AG10803 (cell line): ENCODE measurements at places on chromosomes 7 and 10.
A peak's percentile ranks its signal among the peaks of the same experiment; 100 is the strongest.

GRCh38 chr7:184294-185264 lies 7.8 kb upstream of the FAM20C start:
- peak; percentile 66 for DNase-seq

DNA sequence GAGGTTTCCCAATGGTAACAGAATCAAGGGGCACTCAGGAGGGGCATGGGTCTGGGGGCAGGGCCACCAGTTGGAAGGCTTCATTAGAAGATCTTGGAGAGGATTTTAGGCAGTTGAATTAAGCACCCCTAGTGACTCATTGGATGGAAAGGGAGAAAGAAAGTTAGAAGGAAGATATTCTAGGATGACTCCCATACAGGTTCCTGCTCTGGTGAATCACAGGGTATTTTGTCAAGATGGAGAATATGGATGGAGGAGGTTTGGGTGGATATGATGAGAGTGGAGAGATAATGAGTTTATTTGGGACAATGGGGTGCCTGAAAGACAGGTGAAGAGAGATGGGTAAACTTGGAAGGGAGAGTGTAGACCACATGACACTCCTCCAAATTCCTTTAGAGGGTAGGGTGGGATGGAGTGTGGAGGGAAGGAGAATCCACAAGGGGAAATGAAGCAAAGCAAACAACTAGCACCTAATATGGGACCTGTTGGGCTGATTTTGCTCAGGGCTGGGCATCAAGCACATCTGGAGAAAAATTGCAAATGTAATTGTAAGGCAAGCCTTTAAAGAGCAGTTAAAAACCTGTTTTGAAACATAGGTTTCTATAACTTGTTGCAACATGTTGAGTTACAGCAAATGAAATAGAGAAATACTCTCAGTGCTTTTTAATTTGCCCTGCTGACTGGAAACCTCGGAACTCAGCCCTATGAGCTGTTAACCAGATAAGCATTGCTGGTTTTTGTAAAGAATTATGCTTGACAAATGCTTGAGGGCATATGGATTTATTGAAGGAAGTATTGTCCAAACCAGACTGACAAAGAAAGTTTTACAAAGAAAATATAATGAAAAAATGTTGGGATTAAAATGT lies 2.9 kb upstream of the ENTPD7 start:
- no peak for DNase-seq

- no peak for DNase-seq
These were observed 39.6 kb upstream of the CABCOCO1 start for GRCh38 chr10:61623161-61623560.

- no peak for DNase-seq
These were observed 161.7 kb downstream of the FANK1 start for GRCh38 chr10:126058104-126058503.

DNA sequence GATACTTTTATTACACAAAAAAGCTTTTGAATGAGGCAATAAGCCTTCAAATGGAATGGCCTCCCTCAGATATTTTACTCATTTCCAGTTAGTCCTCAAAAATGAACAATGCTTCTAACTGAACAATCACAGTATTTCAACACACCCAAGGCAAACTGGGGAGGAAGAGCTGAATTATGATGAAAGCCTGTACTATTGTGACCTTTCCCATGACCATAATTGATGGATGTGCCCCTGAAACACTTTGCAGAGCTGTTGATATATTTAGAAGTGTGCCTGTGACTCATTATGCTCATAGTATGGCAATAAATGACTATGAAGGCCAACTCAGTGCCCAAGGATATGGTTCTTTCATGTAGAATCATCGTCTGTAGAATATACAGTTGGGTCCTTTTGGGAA lies 248.1 kb downstream of the AHR start:
- DNase-seq = peak; percentile 94

GRCh38 chr10:63409465-63410027 lies 56.2 kb downstream of the JMJD1C start:
- peak; percentile 58 for DNase-seq

DNA sequence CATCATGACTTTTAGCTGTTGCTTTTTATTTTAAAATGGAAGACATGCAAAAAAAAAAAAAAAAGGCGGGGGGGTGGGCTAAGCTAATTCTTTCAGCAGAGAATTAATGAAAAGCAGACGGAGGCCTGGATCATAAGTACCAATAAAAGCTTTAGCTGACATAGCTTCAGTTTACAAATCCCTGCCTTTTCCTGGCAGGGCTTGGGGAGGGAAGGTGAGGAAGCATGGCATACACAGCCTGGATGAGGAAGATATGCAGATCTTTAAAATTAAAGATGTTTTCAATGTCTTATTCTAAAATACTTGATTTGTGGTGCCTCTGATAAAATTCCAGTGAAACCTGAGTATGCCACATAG lies 57.0 kb downstream of the ICA1 start:
- DNase-seq = peak; percentile 3

- DNase-seq = no peak
These were observed at the start of gene SHOC2 for GRCh38 chr10:110919349-110919931. Gene SHOC2 (plus strand): TSS chr10:110919604. CDS start chr10:110964359, 44,755 bp downstream.

DNA sequence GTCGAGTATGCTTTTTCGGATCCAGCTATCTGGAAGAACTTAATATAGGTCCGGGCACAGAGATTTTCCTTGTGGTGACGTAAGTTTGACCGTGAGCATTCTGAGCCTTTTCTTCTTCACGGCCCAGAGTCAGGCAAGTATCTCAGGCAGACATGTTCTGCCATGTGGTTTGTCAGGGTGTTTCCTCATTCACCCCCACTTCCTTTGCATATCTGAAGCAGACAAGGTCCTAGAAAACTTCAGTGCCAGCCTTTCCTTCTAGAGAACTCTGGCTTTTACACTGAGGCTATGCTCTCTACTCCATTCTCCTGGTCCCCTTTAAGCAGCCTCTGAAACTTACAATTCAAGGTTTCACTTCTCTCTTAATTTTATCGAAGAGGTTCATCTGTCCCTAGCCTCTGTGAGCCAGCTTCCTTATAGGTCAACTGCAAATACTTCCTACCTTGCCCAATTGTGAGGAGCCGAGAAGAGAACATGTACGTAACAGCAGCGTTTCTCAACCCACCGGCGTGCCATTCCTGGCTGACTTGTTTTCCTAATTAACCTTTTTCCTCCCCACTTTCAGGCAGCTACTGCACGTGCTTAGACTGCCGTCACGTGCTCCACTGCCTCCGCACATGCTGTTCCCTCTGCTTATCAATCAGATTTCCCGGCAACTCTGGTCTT lies 47.3 kb downstream of the CDCA7L start:
- no peak for DNase-seq

GRCh38 chr7:23207021-23207420 lies 25.2 kb downstream of the NUP42 start:
- DNase-seq = no peak

DNA sequence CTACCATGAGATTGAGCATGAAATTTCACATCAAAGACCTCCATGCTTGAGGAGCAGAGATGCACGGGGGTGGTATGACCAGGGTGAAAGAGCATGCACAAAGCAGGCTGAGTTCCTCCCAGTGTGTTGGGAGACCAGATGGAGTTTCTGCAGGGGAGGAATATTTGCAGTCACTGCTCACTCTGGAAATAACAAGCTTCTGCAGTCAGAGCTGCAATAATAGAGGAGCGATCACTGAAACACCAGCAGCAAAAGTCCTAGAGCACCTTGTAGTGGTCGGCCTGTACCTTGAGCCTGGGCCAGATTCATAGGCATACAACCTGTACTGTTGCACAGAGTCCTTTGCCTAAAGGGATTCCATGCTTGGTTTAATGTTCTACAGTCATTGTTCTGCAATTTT lies 184.5 kb upstream of the SP8 start:
- no peak for DNase-seq

DNA sequence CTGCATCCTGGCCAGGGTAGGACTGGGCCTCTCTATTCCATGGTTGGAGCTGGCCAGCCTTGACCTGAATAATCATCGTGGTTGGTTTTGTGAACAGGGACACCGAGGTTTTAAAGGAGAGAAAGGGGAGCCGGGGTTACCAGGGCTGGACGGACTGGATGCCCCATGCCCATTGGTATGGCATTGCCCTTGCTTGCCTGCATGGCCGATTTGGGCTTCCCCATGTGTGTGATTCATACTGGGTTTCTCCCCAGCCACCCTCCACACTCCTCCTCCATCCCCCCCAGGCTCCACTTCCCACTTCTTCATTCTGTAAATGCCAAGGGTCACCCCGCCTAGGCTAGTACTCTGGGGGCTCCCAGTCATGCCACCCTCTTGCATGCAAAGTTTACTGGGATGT lies 98.8 kb upstream of the MACROH2A2 start:
- DNase-seq = no peak

DNA sequence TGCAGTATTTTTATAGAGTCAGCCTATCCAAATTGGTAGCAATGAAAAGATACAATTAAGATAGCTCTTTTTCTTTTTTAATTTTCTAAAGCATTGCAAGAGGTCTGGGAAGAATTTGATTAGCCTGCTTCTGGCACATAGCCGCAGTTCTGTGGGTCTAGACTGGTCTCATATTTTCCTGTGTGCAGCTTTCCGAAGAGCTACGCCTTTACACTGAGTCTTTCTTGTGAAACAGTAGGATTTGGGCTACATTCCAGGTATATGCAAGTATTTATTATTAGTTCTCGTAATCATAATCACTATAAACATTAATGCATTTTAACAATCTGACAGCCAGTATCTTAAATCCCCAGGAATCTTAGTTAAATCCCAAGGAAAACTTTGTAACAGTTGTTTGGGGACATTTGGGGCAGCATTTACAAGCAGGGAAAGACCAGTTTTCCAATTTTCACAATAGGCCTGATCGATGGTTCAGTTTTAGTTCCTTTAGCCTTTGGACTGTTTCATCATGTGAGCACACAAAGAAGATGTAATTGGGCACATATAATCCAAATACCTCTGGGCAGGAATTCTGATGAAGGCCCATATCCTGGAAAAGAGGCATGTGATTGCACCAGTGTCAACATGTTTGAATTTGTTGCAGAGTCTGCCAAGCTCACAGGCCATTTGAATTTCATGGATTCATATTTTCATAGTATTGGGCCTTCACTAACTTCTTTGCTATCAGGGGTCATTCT lies 287.3 kb downstream of the INHBA start:
- DNase-seq = no peak

DNA sequence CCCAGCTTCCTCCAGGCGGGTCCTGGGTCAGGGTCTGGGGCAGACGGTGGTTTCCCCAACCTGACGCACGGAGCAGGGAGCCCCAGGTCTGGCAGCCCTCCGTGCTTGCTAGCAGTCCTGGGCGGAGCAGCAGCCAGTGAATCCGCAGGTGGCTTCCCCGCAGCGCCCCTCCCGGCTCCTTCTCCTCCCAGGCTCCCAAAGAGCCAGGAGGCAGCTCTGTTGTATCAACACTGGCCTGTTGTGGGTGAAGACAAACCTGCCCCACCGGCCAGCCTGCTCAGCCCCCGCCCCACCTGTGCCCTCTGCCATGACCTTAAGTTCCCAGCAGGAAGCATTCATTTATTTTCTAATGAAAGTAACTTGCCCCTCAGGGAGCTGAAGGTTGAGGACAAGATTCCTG lies 24.0 kb upstream of the TMEM213 start:
- DNase-seq = no peak

- DNase-seq = no peak
These were observed 7.5 kb downstream of the SAR1A start for GRCh38 chr10:70162892-70163201.

GRCh38 chr7:148580446-148580845 lies 10.1 kb upstream of the C7orf33 start:
- no peak for DNase-seq

DNA sequence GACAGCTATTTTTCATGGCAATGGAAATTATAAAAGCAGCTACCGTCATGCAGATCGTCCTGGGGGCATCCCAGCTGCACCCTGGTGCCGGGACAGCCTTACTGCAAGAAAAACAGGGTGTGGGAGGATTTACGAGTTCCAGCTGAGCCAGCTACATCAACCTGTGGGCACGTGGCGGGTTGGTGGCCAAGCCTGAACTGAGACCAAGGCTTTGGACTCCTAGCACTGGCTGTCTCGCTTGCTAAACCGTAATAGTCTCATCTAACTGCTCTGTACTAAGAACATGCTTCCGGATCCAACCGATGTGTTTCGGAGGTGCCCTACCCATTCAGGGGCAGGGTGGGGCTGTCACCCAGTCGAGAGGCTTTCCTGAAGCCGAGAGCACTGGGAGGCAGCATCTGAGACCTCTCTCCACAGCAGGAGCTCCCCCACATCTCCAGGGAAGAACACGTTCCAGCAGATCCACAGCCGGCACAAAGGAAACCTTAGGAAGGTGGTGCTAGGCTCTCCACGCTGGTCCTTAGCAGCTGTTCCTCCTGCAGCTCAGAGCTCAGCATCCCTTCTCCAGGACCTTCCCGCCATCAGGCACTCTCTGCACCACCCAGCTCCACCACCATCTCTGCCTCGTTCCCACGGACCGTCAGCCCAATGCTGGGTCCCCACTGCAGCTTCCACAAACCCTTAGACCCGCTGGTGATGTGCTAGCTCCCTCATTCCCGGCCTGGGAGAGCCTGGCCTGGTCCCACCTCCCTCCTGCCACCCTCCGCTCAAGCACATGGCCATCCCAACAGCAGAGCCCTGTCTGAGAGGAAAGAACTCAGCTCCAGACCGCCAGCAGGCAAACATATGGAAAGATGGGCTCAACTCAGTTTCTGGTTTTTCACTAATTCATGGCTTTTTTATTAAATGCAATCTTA lies 158.5 kb downstream of the PTPRN2 start:
- no peak for DNase-seq

DNA sequence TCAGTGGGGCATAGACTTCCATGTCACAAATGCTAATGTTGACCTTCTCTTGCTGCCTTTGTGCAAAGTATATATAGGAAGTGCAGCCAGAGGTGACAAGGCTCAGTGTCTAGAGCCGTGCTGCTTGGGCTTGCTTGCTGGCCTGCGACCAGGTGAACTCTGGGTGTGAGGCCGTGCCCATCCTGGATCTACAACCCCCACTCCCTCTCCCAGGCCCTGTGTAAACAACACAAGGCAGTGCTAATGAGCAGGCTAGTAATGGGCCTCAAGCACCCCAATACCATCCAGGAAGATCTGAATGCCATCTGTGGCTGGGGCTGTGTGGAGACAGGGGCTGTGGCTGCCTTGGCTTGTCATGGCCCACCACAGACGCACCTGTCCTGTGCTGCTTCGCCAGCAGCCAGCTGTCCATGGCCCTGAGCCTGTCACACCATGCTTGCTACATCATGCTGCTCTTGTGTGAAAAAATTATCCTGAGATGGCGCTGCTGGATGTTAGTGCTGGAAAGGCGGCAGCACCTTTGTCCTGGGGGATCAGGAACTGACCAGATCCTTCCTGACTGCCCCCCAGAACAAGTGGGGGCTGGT lies 107.6 kb upstream of the ZNF92 start:
- no peak for DNase-seq

- no peak for DNase-seq
These were observed 39.8 kb downstream of the ITPRID1 start for GRCh38 chr7:31553661-31554081.

GRCh38 chr10:71262027-71262426 lies 49.7 kb downstream of the UNC5B start:
- no peak for DNase-seq

GRCh38 chr7:110507369-110507768 lies 583.6 kb upstream of the LRRN3 start:
- no peak for DNase-seq

DNA sequence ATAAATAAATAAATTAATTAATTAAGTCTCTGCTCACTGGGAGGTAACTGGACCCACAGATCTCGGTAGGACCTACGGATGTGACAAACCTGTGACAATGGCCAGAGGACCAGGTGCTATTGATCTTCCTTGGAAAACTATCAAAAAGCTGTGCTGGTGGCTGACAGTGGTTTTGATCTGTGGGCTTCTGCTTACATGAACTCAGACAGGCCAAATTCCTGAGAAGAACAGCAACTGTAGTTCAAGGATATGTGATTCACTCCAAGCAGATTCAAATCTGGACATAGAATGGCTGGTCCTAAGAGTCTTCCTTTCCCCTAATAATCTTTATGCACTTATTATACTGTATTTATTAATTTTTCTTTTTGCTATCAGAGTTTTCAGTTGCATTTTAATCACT lies 80.0 kb downstream of the ATXN7L1 start:
- DNase-seq = peak; percentile 65
